ENCODE measurements at places on chromosomes 11 and 22. TPM values are rescaled to one million over a fixed set of nuclear protein-coding genes. Genes with fewer than 3 reads are reported as not detected.

Gene OR2AG1
- not detected for total RNA-seq

Gene KRTAP5-8
- not detected for total RNA-seq

Gene KLHL35
- 1.7 TPM for total RNA-seq

Gene CALCB
- total RNA-seq = 0.42 TPM

Gene CHRNA10
- total RNA-seq = 0.48 TPM

Gene LMO2
- total RNA-seq = 24.1 TPM

Gene A4GALT
- total RNA-seq = 10.7 TPM

Gene SLC22A25
- not detected for total RNA-seq

Gene THY1
- total RNA-seq = 39.2 TPM

Gene CCDC188
- total RNA-seq = 0.69 TPM

Gene SCN3B
- 5.6 TPM for total RNA-seq

Gene SCGB2A2
- not detected for total RNA-seq

Gene PGM2L1
- 14.1 TPM for total RNA-seq

Gene CHKA
- total RNA-seq = 26.2 TPM

Gene GLYATL2
- total RNA-seq = 3.8 TPM

Gene POU2AF2
- not detected for total RNA-seq

Gene ZDHHC8
- 3.5 TPM for total RNA-seq

Gene SLC22A9
- total RNA-seq = not detected

Gene ABCC8
- total RNA-seq = 8.7 TPM

Gene JAML
- total RNA-seq = 6.5 TPM

Gene DDX17
- total RNA-seq = 653 TPM

All from urinary bladder (tissue), 4 donors.